Activated T-helper 1 cell treated with Interleukin-2 at 50 U/mL for 16 hours (primary cell): ENCODE measurements at places on chromosomes 13 and 19.
A peak's percentile ranks its signal among the peaks of the same experiment; 100 is the strongest.

DNA sequence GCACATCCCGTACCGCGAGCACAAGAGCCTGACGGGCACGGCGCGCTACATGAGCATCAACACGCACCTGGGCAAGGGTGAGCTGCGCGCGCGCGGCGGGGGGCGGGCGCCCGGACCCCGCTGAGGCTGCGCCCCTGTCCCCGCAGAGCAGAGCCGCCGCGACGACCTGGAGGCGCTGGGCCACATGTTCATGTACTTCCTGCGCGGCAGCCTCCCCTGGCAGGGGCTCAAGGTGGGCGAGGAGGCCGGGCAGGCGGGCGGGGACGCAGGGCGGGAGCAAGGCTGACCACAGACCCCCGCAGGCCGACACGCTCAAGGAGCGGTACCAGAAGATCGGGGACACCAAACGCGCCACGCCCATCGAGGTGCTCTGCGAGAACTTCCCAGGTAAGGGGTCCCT lies 36.5 kb downstream of the BTBD2 start:
- no peak for DNase-seq

GRCh38 chr13:98853771-98854221 lies 101.3 kb upstream of the SLC15A1 start:
- DNase-seq: no peak

- no peak for DNase-seq
These were observed 72.3 kb upstream of the POMP start for GRCh38 chr13:28586439-28587173.

- DNase-seq: peak; percentile 11
These were observed 18.1 kb upstream of the LRP3 start for GRCh38 chr19:33175886-33176669.

DNA sequence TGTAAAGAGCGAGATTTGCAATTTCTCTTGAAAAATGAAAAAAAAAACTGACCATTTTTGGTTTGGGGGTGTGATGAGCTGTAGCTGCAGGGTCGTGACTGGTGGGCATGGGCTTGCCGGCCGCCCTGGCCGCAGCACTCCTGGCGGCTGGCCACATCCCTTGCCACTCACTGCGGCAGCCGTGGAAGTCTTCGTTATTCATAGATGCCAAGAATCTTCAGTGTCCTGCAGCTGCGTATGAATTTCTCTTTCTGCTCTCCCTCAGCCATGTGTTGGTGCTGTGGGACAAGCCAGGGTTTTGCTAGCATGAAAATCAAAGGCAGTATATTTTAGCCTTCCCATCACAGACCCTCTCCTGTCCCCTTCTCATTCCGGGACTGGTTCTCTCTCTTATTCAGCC lies 151.7 kb upstream of the TSHZ3 start:
- no peak for DNase-seq

- DNase-seq: no peak
These were observed 261.3 kb downstream of the KCNRG start for GRCh38 chr13:50276550-50276949.

DNA sequence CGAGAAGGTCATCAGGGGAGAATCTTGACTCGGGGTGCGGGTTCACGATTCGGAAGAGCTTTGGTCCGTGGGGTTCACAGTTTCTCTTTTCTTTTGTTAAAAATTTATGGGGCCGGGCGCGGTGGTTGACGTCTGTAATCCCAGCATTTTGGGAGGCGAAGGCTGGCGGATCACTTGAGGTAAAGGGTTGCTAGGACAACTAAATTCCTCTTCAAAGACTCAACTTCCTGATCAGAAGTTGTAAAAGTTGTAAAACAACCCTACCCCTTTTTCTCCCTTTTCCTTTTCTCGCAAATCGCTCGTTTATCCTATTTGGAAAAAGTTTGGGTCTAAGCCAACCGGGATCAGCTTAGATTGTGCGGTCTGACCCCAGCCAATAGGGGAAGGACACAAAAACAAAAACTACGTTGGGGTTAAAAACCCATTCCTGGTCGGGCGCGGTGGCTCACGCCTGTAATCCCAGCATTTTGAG lies 673 bp downstream of the ZNF486 start:
- no peak for DNase-seq
